ENCODE measurements at places on chromosomes 13 and 19. TPM values are rescaled to one million over a fixed set of nuclear protein-coding genes. Genes with fewer than 3 reads are reported as not detected.

Gene ERFL
- not detected for polyA plus RNA-seq

Gene CA11
- polyA plus RNA-seq = 125 TPM

Gene CTXN1
- 12.2 TPM for polyA plus RNA-seq

Gene PLK5
- polyA plus RNA-seq = not detected

All from adrenal gland (tissue), 19 donors.